ENCODE measurements at places on chromosomes 11 and 22. TPM values are rescaled to one million over a fixed set of nuclear protein-coding genes. Genes with fewer than 3 reads are reported as not detected.

The MAPK1 gene
- total RNA-seq = 87.6 TPM

The NELL1 gene
- not detected for total RNA-seq

The CD3D gene
- not detected for total RNA-seq

The YPEL1 gene
- 2.6 TPM for total RNA-seq

The PRR33 gene
- not detected for total RNA-seq
